ENCODE measurements at places on chromosomes 13 and 19.

GRCh38 chr13:113209336-113209758, at the start of gene CUL4A:
Gene CUL4A, plus strand, starts transcription at chr13:113209613. Its CDS starts 15 bp downstream, at chr13:113209628.
- peak; percentile 20 for DNase-seq

GRCh38 chr13:109418111-109418510, 368.3 kb downstream of the IRS2 start:
- no peak for DNase-seq

DNA sequence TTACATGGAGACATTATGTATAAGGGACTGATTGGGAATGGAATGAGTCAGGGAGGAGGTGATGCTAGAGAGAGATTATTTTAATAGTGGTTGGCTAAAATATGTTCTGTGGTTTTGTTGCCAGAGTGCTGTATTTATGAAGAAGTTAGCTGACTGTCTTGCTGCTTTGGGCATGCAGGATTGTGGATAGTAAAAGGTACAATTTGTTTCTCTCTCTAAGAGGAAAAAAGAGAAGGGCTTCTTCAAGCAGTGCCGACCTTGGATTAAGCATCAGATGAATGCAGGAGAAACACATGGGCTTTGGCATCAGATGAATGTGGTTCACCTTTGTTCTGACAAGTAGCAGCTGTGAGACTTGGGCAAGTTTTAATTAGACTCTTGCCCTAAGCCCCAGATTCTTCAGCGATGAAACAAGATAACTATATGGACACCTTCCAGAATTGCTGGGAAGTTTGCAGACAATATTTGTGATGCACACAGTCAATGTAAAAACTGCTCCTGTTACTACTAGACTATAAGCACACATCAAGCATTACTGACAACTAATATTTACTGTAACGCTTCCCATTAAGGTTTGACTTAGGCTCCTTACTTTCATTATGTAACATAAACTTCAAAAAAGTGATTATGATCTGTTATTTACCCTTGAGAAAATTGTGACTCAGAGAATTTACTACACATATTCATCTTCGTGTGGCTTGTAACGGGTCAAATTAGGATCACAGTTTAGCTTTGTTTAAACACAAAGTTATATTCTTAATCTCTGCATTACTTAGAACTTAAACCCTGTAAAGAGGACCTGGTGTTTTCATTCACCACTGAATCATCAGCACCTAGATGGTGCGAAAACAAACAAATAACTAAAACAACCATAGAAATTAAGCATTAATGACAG, 824.0 kb downstream of the PCDH9 start:
- no peak for DNase-seq

DNA sequence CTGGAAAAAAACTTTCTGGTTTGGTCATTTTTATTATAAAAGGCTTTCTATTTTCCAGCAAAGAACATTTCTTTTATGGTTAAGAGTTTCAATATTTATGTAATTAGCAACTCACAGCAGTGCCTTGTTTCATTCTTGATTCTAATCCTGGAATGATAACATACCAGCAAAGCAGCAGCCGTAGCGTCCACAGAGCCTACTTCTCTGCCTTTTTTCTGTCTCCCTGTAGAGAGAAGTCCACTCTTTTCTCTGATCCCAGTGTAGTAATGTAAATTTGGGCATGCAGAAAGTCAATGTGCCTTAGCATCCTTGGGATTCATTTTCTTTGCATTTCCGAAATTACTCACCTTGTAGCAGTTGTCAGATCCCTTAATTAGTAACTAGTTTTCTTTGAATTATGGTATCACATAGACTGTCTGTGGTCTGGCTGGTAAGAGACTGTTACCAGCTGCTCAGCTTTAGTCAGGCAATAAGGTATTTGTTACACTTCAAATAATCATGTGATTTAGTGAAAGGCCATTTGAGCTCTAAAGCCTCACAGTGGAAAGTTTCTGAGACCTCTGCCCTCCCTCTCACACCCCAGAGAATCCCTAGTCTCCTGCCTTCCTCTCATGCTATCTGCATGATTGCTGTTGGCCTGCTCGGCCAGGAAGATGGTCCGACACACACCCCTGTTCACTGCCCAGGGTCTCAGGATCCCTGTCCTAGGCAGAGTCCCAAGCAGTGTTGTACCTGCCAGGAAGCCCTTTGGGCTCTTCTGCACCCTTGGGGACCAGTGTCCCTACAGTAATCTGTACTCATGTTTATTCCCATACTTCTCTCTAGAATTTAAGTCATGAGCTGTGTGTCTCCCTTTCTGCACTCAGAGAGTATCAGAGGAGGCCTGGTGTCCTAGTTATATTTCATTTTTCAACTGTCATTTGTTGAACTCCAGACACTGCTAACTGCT, 86.3 kb downstream of the LRCH1 start:
- no peak for DNase-seq

GRCh38 chr19:54197121-54197520, 3.5 kb upstream of the RPS9 start:
- no peak for DNase-seq

GRCh38 chr19:53868091-53868891, 608 bp downstream of the MYADM start:
- no peak for DNase-seq

GRCh38 chr19:33273881-33274662, 28.3 kb downstream of the CEBPA start:
- no peak for DNase-seq

- DNase-seq = no peak
These were observed 1.1 kb downstream of the ELF1 start for GRCh38 chr13:41017817-41018601.

- no peak for DNase-seq
These were observed 30.6 kb downstream of the SERPINE3 start for GRCh38 chr13:51370116-51370515.

DNA sequence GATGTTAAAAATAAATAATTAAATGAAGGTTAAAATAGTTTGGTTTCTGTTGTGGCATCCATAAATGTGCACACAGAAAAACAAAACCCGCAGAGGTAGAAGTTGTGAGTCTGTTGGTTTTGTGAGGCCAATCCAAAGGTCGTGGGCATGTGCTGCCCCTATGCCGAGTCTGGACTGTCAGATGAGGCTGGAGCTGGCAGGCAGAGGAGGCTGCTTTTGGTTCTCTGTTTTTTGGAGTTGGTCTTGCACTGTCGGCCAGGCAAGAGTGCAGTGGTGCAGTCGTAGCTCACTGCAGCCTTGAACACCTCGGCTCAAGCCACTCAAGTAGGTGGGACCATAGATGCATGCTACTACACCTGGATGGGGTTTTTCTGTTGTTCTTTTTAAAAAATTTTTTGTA, 43.7 kb downstream of the TSSK6 start:
- no peak for DNase-seq

- DNase-seq = no peak
These were observed 1.5 kb upstream of the TFDP1 start for GRCh38 chr13:113582841-113583631.

- peak; percentile 79 for DNase-seq
These were observed 5.2 kb upstream of the REXO1 start for GRCh38 chr19:1853295-1854038.

GRCh38 chr19:18225355-18225701, 910 bp downstream of the PDE4C start:
- no peak for DNase-seq

GRCh38 chr13:30145709-30146367, 161.5 kb downstream of the KATNAL1 start:
- DNase-seq = no peak

DNA sequence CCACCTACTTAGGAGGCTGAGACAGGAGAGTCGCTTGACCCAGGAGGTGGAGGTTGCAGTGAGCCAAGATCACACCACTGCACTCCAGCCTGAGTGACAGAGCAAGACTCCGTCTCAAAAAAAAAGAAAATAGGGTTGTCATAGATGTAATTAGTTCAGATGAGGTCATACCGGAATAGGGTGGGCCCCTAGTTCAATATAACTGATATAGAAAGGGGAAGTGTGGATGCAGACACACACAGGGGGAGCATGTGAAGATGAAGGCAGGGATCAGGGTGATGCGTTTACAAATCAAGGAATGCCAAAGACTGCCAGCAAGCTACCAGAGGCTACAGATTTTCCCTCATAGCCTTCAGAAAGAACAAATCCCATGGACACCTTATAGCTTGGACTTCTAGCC, 24.3 kb upstream of the EEF1AKMT1 start:
- DNase-seq = no peak

DNA sequence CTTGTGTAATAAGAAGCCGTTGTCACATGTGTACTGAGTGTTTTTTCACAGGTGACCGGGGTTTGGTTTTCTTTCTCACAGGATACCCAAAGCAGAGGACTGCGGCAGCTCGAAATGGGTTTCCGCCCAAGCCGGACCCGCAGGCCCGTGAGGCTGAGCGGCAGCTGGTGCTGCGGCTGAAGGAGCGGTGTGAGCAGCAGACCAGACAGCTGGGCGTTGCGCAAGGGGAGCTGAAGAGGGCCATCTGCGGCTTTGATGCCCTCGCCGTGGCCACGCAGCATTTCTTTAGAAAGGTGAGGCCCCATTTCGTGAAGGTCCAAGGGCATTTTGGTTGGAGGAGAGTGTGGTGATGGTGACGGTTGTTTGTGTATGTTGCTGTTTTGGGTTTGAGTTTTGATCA, 236.3 kb downstream of the SLC7A1 start:
- no peak for DNase-seq

GRCh38 chr19:39494661-39495060, 4.1 kb upstream of the DLL3 start:
- DNase-seq = no peak

DNA sequence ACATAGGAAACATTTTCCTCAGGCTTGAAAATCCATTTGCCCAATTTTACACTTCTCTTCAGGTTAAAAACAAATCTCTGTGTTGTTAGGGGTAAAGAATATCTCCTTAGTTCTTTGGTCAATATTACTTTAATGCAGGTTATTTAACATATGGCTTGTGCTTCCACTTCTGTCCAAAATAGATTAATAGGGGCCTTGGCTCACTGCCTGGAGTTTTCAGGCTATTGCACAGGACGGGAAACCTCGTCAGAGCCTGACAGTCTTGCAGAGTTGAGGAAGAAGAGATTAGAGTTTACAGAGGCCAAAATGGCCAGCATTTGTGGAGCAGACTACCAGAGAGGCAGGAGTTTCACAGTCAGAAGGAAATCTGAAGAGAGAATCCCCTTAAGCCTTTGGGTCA, 863.9 kb upstream of the GPC6 start:
- no peak for DNase-seq

DNA sequence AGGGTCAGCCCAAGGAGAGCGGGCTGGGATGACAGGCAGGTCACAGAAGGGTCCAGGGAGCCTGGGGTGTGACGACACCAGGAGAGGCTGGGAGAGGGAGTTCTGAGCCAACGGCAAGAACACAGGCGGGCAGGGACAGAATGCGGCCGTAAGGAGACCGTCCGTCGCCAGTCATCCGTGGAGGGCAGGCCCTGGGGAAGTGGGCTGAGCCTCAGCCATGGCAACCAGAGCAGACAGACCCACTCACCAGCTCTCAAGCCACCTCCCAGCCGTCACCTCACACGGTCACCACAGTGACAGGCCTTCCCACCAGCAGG, 3.7 kb upstream of the TMEM86B start:
- no peak for DNase-seq
